Spinal cord (tissue), 10 donors: ENCODE measurements at places on chromosomes 13 and 19. TPM values are rescaled to one million over a fixed set of nuclear protein-coding genes. Genes with fewer than 3 reads are reported as not detected.

GRCh38 chr19:17148130-17148529, 67.0 kb upstream of the USE1 start:
- peaks cover 55% of the 10 kb centered on the region for H3K36me3 ChIP-seq
- H3K27ac ChIP-seq = no peak overlapping the region
- peaks cover 6% of the 10 kb centered on the region for H3K4me1 ChIP-seq

- DNase-seq = no peak
- H3K27ac ChIP-seq = no peak overlapping the region
- H3K36me3 ChIP-seq = peaks cover 57% of the 10 kb centered on the region
These were observed 4.2 kb upstream of the DAPK3 start for GRCh38 chr19:3975144-3975543.

The SRRM5 gene
- 0.10 TPM for total RNA-seq

DNA sequence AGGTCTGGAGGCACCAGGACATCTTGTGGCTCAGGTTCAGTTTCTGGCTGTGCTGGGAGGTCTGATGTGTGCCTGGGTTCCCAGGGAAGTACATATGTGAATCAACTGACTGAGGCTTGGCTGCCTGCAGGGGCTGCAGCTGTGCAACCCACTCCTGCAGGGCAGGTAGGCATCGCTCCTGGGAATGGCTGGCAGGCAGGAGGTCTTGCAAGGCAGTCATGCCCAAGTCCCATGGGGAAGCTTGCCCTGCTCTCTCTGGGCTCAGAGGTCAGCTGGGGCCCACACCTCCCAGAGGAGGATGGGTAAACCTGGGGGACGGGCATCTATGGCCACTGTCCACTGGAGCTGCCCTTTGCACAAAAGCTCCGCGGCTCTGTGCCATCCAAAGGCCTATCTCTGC, 1141.8 kb downstream of the SLITRK1 start:
- no peak overlapping the region for H3K27ac ChIP-seq
- H3K4me3 ChIP-seq = no peak overlapping the region
- no peaks in the 10 kb centered on the region for H3K36me3 ChIP-seq

The TMEM238 gene
- total RNA-seq = not detected

GRCh38 chr13:112483299-112483698, 104.7 kb downstream of the TUBGCP3 start:
- no peak overlapping the region for H3K4me3 ChIP-seq
- DNase-seq = no peak
- peaks cover 13% of the 10 kb centered on the region for H3K36me3 ChIP-seq
- no peak overlapping the region for H3K27ac ChIP-seq
- no peaks in the 10 kb centered on the region for H3K27me3 ChIP-seq

DNA sequence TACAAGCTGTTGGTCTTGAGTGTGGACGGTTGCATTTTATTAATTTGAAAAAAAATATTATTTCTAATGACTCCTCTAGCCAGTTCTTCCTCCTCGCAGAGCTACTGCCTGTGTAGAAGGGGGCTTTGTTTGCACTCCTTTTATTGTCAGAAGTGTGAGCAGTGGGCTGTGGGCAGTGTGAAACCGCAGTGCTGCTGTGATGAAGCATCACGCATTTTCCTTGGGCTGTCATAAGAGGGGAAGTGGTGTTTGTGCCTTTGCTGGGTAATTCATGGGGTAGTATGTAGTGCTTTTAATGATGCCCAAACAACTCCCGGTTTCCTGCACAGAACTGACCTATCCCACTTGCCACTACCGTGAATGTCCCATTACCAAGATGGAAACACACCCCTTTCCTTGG, 357.3 kb downstream of the ZNF536 start:
- H3K4me3 ChIP-seq = no peak overlapping the region
- no peaks in the 10 kb centered on the region for H3K36me3 ChIP-seq

The DHDH gene
- 0.59 TPM for total RNA-seq

The YJEFN3 gene
- total RNA-seq = 4.4 TPM

DNA sequence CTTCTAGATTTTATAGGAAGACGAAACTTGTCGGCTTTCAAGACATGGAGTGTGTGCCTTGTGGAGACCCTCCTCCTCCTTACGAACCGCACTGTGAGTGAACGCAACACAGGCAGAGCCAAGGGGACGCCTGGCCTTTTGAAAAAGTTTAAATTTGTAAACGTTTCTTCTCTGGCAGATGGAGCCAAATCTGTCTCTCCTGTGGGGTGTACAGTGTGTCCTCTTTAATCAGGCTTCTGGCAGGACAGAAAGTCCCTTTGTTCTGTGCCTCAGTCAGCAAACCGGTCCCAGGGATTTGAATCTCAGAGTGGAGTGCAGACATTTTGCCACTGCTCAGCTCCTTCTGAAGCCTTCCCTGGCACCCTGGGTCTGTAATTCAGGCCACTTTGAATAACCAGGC, 56.5 kb downstream of the TNFRSF19 start:
- H3K27ac ChIP-seq = peak overlapping the region; percentile 91
- no peaks in the 10 kb centered on the region for H3K27me3 ChIP-seq
- peaks cover 18% of the 10 kb centered on the region for H3K4me1 ChIP-seq

The GRIN2D gene
- total RNA-seq = 2.6 TPM

DNA sequence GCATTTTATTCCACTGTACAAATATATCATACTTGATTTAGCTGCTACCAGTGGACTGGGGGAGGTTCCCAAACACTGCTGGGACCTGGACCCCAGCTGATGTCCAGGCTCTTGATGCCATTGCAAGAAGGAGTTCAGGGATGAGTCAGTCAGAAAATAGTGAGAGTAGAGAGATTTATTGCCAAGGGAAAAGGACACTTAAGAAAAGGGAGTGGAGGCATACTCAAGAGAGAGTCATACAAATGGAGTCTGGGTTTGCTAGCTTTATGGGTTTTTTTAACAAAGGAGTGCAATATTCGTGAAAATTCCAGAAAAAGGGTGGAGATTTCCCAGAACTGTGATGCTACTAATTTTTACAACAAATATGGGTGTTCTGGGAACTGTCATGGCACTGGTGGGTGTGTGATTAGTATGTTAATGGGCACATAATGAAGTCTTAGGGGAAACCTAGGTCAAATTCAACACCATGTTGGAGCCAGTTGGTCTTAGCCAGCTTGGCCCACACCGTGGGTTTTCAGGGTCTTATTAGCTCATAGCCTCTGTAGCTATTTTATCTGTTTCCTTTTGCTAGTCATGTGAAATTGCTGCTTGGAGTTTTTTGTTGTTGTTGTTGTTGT, 36.2 kb downstream of the GPC6 start:
- H3K27ac ChIP-seq = no peak overlapping the region
- DNase-seq = no peak
- no peak overlapping the region for H3K4me3 ChIP-seq
- H3K36me3 ChIP-seq = no peaks in the 10 kb centered on the region

The KIR2DL3 gene
- total RNA-seq = not detected

DNA sequence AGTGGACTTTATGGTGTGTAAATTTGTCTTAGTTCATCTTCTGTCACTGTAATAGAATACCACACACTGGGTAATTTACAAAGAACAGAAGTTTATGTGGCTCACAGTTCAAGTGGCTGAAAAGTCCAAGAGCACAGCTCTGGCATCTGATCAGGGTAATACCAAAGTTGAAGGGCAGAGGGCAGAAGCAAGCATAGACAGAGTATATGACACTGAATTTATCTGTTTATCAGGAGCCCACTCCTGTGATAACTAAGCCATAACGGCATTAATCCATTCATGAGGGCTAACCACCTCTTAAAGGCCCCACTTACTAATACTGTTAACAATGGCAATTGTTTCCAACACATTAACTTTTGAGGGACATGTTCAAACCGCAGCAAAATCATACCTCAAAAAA, 4.0 kb upstream of the RFXAP start:
- no peaks in the 10 kb centered on the region for H3K27me3 ChIP-seq
- H3K27ac ChIP-seq = no peak overlapping the region
- H3K36me3 ChIP-seq = no peaks in the 10 kb centered on the region
- peaks cover 4% of the 10 kb centered on the region for H3K4me1 ChIP-seq
- no peak for DNase-seq

The CASP14 gene
- total RNA-seq = not detected

- peaks cover 80% of the 10 kb centered on the region for H3K36me3 ChIP-seq
- DNase-seq = no peak
- no peak overlapping the region for H3K4me3 ChIP-seq
- H3K27me3 ChIP-seq = no peaks in the 10 kb centered on the region
These were observed 31.2 kb downstream of the MPHOSPH8 start for GRCh38 chr13:19664481-19665230.

GRCh38 chr13:36329361-36329760, 16.8 kb downstream of the SPART start:
- no peak for DNase-seq
- no peak overlapping the region for H3K27ac ChIP-seq
- no peaks in the 10 kb centered on the region for H3K27me3 ChIP-seq
- H3K4me1 ChIP-seq = no peaks in the 10 kb centered on the region
- peaks cover 8% of the 10 kb centered on the region for H3K36me3 ChIP-seq

DNA sequence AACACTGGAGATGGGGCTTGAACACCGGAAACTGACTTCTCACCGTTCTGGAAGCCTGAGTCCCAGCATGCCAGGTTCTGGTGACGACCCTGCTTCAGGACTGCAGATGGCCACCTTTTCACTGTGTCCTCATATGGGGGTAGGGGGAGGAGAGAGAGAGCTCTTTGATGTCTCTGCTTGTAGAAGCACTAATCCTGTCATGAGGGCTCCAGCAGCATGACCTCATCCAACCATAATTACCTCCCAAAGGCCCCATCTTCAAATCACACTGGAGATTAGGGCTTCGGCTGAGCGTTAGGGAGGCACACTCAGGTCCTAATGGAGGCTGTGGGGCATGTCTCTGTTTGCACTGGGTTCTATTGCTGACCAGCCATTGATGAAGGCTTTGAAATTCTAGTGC, 255.3 kb downstream of the TEX29 start:
- H3K4me1 ChIP-seq = peaks cover 10% of the 10 kb centered on the region
- no peaks in the 10 kb centered on the region for H3K27me3 ChIP-seq
- H3K27ac ChIP-seq = no peak overlapping the region
- no peak for DNase-seq
- H3K36me3 ChIP-seq = no peaks in the 10 kb centered on the region

- no peak for DNase-seq
- H3K4me3 ChIP-seq = no peak overlapping the region
- H3K36me3 ChIP-seq = no peaks in the 10 kb centered on the region
- no peaks in the 10 kb centered on the region for H3K27me3 ChIP-seq
- no peaks in the 10 kb centered on the region for H3K4me1 ChIP-seq
- no peak overlapping the region for H3K27ac ChIP-seq
These were observed 50.8 kb upstream of the HTR2A start for GRCh38 chr13:46947425-46948191.

The CGB5 gene
- not detected for total RNA-seq

DNA sequence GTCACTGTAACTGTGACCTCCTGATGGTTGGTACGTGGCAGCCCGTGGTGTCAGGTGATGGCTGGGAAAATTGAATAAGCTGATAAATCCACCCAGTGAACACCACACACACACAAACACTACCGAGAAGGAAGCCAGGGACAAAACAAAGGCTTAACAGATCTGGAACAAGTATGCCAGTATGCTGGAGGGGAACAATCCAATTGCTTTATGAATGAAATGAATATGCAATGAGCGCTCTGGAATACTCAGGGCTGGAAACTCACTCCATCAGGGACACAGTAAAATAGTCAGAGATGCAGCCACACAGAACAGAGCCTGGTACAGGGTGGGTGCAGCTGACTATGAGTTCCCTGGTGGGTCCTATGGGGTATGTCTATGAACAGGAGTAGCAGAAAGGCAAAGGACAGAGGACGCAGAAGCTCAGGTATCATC, 16.7 kb downstream of the TMTC4 start:
- H3K27ac ChIP-seq = peak overlapping the region; percentile 67
- DNase-seq = peak; percentile 83
- H3K4me3 ChIP-seq = no peak overlapping the region
- H3K4me1 ChIP-seq = peaks cover 10% of the 10 kb centered on the region
- H3K27me3 ChIP-seq = no peaks in the 10 kb centered on the region

The CACNG6 gene
- total RNA-seq = 0.20 TPM

DNA sequence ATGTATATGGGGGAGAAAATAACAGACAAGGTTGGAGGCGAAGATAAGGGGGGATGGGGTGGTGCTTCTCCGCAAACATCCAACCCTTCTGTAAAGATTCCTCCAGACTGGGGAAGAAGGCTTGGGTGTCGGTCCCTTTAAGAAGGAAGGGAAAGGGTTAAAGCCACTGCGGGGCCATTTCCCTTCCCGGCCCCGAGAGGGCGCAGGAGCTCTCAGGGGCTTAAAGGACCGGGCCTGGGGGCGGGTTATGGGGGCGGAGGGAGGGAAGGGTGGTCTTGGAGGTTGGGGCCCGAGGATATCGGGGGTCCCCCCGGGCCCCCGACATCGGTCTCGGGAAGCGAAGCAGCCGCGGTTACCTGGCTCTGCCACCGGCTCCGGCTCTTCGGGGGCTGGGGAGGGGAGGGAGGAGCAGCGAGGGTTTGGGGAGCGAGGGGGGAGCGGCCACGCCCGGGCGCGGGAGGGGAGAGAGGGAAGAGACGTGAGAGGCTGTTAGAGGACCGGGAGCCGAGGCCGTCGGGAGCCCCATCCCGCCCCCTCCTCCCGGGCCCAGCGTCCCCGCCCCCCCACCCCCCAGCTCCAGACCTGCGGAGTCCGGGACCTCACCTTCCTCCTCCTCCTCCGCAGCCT, 2.8 kb downstream of the TNNT1 start:
- peaks cover 67% of the 10 kb centered on the region for H3K27me3 ChIP-seq
- DNase-seq = no peak
- no peak overlapping the region for H3K27ac ChIP-seq

- no peaks in the 10 kb centered on the region for H3K27me3 ChIP-seq
- peaks cover 100% of the 10 kb centered on the region for H3K36me3 ChIP-seq
- no peak overlapping the region for H3K27ac ChIP-seq
- H3K4me3 ChIP-seq = no peak overlapping the region
- no peak for DNase-seq
These were observed 22.3 kb downstream of the PLEKHJ1 start for GRCh38 chr19:2213799-2214198.

DNA sequence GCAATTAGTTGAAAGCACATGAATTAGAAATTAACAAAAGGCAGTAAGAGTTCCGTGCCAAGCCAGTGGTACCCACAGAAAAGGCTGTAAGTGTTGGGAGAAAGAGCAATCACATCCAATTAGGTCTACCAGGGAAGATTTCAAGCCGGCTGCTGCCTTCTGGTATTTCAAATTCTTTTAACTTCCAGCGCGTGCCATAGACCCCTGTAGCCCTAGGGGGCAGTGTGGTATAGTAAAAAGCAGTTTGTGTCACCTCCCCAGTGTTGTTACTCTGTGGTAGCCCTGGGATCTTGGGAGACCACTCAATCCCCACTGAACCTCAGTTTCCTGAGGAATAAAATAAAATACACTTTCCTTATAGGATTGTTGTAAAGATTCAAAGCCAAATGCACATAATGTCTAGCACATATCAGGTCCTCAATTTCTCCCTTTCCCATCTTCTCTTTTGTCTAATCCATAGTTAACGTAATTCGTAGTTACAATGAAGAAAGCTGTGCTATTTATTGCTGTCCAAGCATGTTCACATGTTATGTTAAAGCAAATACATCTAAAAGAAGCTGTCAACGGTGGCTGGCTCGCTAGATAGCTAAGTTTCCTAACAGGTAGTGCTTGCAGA, 230.2 kb downstream of the TDRD3 start:
- no peak overlapping the region for H3K4me3 ChIP-seq
- no peak overlapping the region for H3K27ac ChIP-seq
- H3K36me3 ChIP-seq = no peaks in the 10 kb centered on the region
- peak; percentile 31 for DNase-seq

- no peak overlapping the region for H3K27ac ChIP-seq
- no peak overlapping the region for H3K4me3 ChIP-seq
- H3K36me3 ChIP-seq = no peaks in the 10 kb centered on the region
- DNase-seq = no peak
These were observed 8.1 kb upstream of the FFAR2 start for GRCh38 chr19:35439921-35440320.

The ZC3H13 gene
- total RNA-seq = 34.3 TPM

GRCh38 chr19:14544047-14544446, 14.7 kb downstream of the TECR start:
- no peak overlapping the region for H3K4me3 ChIP-seq
- H3K27me3 ChIP-seq = no peaks in the 10 kb centered on the region
- H3K36me3 ChIP-seq = peaks cover 7% of the 10 kb centered on the region
- DNase-seq = no peak
